ENCODE measurements at places on chromosomes 2 and 18.

DNA sequence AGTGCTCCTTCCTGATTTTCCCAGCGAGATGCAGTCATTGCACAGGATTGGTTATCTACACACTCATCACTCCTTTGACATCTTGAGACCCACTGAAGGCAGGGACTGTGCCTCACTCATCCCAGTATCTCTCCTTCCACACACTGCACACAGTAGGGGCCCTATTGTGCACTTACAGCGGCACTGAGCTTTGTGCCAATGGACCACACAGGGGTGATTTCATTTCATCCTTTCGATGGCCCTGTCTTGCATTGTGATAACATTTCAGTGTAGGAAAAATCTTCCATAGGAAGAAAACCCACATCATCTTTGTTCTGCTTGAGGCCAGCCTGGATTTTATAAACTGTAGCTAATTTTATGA is 11.0 kb upstream of the LRRFIP1 start:
- DNase-seq: no peak

DNA sequence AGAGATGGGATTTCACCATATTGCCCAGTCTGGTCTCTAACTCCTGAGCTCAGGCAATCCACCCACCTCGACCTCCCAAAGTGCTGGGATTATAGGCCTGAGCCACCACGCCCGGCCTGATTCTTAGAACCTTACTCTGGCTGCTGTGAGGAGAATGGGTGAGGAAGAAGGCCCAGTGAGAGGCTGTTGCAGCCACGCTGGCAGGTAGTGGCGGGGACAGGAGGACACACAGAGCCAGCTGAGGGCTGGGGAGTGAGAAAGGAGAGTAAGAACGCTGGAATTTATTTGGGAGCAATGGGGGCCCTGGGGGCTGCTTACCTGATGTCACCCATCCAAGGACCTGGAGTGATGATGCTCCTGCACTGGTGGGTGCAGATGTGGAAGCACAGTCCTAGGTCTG is 153.8 kb upstream of the SIX3 start:
- no peak for DNase-seq

- no peak for DNase-seq
Observed at GRCh38 chr2:233026198-233026813, 6.2 kb upstream of the NEU2 start.

DNA sequence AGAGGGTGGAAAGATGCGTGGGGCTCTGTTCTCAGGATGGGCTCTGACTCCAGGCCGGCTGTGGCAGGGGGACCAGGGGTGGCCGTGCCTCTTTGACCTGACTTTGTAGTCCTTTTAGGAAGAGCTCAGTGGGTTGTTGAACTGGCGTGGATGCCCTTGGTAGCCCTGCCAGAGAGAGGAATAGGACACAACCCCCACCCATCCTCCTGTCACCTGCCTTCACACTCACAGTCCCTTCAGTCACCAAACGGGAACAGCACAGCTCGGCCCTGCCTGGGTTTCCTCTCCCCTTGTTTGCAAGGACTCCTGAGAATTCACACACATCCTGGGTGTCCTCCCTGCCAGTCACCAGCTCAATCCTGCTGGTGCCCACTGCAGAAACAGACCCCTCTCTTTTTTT is 20.1 kb upstream of the MRPL33 start:
- no peak for DNase-seq

DNA sequence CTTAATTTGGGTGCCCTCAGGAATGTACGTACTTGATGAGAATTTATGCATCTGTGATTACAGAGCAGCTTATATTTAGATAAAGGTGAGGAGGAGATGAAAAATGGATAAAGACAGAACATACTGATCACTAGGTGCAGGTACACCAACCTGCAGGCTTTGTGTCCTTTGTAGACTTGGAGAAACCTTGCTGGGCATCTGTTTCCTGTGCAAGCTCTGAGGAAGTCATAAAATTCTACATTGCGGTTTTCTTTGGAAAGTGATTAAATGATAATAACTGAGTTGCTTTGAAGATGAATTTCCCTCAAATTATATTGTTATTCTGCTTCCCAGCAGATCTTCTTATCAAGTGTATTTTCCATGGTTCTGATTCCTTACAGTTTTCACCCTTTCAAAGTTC is 7.7 kb downstream of the RAB27B start:
- DNase-seq: no peak

GRCh38 chr2:227095346-227095745 is 68.7 kb downstream of the COL4A4 start:
- DNase-seq: no peak

- no peak for DNase-seq
Observed at GRCh38 chr2:25977768-25978167, 4.5 kb downstream of the KIF3C start.

DNA sequence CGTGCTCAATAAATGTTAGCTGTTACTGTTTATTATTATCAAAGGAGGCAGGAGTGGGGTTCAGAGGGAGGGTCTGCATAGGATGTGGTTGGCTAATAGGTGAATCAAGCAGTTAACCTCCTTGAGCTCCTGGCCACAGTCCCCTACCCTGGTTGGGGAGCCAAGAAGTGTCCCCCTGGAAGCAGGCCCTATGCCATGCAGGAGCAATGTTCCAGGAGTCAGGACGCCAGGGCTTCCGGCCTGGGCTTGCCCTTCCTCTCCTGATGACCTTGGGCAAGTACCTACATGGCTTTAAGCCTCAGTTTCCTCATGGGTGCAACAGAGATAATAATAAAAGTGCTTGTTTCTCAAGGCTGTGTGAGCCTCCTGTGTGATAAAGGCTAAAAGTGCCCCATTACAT is 84.9 kb downstream of the DYSF start:
- DNase-seq: no peak

GRCh38 chr2:69138793-69139459 is 125.9 kb downstream of the ANTXR1 start:
- DNase-seq: no peak

DNA sequence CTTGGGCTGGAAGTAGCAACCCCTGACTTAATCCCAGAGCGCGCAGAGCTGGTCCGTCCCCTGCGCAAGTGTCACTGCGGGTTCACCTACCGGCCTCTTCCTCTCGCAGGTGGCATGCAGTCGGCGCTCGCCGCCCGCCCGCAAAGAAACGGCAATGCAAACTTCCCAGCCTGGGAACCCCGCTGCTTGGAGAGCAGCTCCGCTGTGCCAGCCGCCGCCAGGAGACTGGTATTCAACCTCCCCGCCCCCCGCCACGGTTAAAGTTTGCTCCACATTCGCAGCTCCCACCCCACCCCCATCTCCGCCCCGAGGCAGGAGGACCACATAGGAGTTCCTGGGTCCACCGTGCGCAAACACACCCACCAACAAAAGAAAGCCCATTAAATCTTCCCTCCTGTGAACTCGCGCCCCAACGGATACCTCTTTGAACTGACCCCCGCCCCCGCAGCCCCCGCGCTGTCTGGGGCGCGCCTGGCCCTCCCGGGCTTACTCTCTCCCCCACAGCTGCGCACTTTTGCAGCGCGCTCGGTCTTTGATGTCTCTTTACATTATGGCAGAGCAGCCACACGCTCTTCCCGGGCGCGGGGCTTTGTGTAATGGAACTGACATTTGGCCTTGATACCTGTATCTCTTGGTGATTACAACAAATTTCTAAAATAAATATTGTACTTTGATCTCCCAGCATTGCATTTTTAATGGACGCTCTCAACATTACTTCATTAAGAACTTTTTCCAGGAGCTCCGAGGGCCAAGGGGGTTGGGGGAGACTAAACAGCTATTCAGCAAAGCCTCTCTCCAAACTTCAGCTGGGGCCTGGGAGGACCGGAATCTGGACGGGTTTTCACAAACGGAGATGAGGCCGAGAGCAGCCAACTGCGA is 3.1 kb upstream of the SP5 start:
- DNase-seq: no peak

DNA sequence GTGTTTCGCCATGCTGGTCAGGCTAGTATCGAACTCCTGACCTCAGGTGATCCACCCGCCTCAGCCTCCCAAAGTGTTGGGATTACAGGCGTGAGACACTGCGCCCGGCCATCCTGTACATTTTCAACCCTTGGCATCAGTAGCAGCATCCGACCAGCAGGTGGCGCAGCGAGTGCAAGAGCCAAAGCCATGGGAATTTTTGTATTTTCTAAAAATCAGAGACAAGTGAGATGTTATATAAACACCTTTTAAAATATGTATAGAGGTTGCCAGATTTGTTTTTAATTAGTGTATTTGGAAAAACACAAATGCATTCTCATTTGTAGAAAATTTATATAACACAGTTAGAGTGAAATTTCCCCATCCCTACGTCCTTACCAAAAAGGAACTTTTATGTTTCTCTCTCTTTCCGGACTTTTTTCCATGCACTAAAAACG is 36.8 kb downstream of the MOGAT1 start:
- peak; percentile 57 for DNase-seq

- no peak for DNase-seq
Observed at GRCh38 chr2:13545320-13545719, 828.6 kb downstream of the TRIB2 start.

DNA sequence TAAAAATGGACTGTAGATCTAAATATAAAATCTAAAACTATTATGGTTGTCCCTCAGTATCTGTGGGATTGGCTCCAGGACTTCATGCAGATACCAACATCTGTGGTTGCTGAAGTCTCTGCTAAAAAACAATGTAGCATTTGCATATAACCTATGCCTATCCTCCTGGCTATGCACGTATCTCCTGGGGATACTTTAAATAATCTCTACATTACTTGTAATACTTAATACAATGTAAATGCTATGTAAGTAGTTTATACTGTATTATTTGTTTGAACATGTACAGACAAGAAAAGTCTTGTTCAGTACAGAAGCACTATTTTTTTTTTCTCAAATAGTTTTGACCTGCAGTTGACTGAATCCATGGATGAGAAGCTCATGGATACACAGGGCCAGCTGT is 134.9 kb downstream of the ZAP70 start:
- DNase-seq: no peak

DNA sequence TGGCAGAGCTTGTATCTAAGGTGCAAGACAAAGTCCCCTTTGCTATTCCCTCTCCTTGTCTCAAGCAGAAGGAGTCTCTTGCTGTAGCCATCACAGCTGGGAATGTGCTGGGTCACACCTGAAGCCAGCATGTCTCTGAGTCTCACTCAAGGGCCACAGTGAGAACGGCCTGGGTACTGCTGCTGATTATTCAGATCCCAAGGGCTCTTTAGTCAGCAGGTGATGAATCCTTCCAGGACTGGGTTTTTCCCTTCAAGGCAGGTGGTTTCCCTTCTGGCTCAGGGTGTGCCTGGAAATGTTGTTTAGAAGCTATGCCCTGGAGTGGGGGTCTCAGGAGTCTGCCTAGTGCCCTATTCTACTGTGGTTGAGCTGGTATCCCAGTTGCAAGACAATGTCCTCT is 356.3 kb downstream of the PARD3B start:
- no peak for DNase-seq

DNA sequence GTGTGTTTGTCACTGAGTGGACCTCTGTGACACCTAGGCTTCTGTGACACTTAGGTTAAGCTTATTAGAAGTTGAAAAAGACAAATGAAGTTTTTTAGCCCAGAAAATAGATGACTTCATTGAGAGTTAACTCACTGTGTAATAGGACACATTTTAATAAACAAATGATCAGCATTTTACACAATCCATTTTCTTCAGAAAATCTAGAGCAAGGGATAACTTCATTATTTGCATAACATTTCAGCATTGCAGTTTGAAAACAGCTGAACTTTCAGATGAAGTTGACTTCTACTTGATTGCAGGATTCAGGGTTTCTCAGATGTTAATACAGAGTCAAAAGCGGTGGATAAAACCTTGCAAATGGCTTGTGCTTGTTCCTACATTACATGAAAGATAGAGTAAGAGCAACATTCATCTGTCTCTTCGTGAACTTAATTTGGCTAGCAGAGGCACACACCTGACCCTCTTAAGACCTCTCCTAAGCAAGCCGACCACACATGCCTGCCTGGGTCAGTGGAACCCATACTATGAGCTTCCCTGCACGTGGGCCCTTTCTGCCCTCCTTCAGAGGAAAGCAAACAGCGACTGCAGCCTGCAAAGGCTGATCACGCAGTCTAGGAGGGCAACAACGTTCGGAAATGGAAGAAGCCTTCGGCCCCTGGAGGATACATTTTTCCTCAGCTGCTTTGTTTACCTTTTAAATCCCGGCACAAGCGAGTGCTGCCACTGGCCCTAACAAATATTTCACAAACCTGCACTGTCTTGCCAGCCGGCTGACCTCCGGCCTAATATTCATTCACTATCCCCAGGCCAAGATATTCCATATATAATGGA is 16.6 kb downstream of the ITGB1BP1 start:
- no peak for DNase-seq

Data from stimulated activated CD8-positive, alpha-beta memory T cell treated with anti-CD3 and anti-CD28 coated beads, Interleukin-2, amount 100 ng/mL, for 1 hour (primary cell).